ENCODE measurements at places on chromosomes 4 and X.

- ATAC-seq, result no peak
Observed at GRCh38 chr4:125770814-125771398, 456.2 kb downstream of the FAT4 start.

- ATAC-seq, result no peak
Observed at GRCh38 chr4:88674979-88675378, 22.6 kb downstream of the NAP1L5 start.

DNA sequence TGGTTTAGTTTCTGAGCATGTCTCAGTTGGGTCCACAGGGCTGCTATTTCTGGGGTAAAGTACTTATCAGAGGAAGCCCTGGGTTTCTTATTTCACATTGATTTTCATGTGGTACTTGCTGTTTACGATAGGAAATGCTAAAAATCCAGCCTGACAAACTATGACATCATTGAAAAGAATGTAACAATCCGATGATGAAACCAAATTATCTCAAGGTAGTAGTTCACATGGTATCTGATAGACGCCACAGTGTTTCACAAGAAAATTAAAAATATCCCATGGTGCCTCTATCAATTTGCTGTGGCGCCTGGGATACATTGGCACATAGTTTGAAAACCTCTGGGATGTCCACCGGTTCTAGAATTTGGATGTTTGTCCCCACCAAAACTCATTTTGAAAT lies 418.9 kb upstream of the RPS6KA3 start:
- ATAC-seq, result no peak

GRCh38 chrX:68146054-68146453 lies 287.2 kb downstream of the OPHN1 start:
- no peak for ATAC-seq
